ENCODE measurements at places on chromosomes 16 and 17. TPM values are rescaled to one million over a fixed set of nuclear protein-coding genes. Genes with fewer than 3 reads are reported as not detected.

The PRAC1 gene
- not detected for total RNA-seq

DNA sequence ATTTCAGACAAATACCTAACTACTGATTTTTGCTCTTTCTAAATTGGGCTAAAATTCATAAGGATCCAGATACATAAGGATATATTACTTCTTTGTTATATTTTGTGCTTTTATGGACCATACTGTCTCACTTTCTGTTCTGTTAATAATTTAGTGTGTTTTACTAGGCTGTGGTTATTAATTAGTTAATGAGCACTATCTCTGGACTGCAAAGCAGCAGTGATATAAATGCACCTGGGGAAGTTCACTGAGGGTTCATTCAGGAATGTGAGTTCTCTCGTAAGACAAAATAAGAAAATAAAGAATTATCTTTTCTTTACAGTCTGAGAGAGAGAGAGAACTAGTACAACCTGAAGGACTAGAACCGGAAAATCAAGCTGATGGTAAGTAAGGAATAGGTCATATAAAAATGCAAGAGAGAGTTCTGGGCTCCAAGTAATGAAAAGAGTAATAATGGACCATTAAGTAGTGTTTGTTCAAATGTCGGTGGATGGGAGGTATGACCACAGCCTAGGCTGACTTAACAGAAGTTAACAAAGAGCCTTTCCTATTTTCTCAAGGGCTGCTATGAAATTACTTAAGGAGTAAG, 55.6 kb downstream of the IKZF3 start:
- DNase-seq, result no peak
- peaks cover 6% of the 10 kb centered on the region for H3K27me3 ChIP-seq
- H3K4me3 ChIP-seq, result no peak overlapping the region

- no peaks in the 10 kb centered on the region for H3K36me3 ChIP-seq
- no peak overlapping the region for H3K27ac ChIP-seq
- H3K4me1 ChIP-seq, result peaks cover 7% of the 10 kb centered on the region
- H3K4me3 ChIP-seq, result no peak overlapping the region
- H3K27me3 ChIP-seq, result peaks cover 40% of the 10 kb centered on the region
Observed at GRCh38 chr17:79778504-79779083, 646 bp downstream of the CBX2 start.

DNA sequence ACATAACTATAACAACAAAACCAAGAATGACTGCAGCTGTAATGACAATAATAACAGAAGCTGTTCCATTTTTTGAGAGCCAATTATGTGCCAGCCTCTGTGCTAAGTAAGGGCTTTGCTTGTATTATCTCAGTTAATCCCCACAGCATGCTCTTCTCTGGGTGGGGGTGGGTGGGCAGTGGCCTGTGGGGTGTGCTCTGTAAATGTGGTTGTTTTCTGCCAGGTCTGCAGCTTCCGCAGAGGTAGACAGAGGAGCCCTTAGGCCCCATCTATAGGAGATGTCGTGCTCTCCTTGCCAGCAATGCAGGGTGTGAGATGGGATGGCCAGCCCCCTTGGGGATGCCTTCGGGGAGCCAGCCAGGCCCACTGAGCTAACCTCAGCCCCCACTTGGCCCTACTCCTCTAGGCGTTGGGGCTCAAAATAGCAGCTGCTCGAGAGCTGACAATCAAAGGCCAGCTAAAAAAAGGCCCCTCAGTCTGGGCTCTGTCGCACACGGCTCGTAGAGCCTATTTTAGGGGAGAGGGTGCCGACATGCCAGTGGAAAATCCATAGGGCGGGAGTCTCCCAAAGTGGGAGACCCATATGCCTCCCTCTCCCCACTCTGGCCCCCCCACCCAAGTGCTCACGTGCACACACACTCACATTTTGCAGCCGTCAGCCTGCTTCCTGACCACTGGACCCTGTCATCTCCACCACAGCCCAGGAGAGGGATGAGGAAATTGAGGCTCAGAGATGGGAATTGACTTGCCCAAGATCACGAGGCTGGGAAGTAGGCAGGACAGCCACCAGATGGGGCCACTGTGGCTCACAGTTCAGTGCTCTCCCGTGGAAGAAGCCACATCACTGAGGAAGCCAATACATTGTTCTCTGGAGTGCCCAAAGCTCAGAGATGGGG, 15.8 kb downstream of the CDH16 start:
- peaks cover 20% of the 10 kb centered on the region for H3K4me1 ChIP-seq
- no peak overlapping the region for H3K27ac ChIP-seq
- H3K36me3 ChIP-seq, result no peaks in the 10 kb centered on the region
- DNase-seq, result no peak

DNA sequence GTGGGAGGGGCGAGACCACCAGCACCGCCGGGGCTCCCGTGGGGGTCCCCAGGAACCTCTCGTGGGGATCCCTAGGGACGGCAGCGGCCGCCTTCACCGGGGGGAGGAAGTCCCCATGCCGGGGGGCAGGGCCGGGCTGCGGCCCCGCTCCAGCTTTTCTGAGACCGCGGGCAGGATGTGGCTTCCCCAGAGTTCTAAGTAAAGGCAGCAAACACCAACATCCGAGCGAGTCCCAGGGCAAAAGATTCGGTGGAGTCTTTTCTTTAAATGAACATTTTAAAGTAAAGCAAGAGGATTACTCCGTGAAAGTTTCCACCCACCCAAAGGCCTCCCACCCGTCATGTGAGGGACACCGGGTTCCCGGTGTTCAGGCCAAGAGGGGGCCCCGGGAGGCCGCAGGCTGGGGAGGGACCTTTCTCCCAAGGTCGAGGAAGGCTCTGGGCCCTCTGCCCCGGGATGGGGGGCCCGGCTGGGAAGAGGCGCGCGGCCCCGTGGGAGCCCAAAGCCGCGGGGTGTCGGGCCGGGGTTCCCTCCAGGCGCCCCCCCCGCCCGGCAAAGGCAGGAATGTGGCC, 137.2 kb upstream of the RPH3AL start:
- DNase-seq, result peak; percentile 25
- H3K36me3 ChIP-seq, result no peaks in the 10 kb centered on the region
- H3K27me3 ChIP-seq, result no peaks in the 10 kb centered on the region
- no peaks in the 10 kb centered on the region for H3K4me1 ChIP-seq

GRCh38 chr17:34167354-34167753, 87.7 kb upstream of the CCL2 start:
- H3K36me3 ChIP-seq, result no peaks in the 10 kb centered on the region
- H3K4me1 ChIP-seq, result no peaks in the 10 kb centered on the region
- no peak for DNase-seq

GRCh38 chr16:68276223-68276622, 11.9 kb downstream of the SLC7A6 start:
- H3K36me3 ChIP-seq, result peaks cover 15% of the 10 kb centered on the region
- no peaks in the 10 kb centered on the region for H3K27me3 ChIP-seq
- DNase-seq, result no peak
- H3K4me3 ChIP-seq, result no peak overlapping the region
- H3K27ac ChIP-seq, result peak overlapping the region; percentile 56

- no peak overlapping the region for H3K27ac ChIP-seq
- H3K36me3 ChIP-seq, result no peaks in the 10 kb centered on the region
- no peaks in the 10 kb centered on the region for H3K27me3 ChIP-seq
- no peaks in the 10 kb centered on the region for H3K4me1 ChIP-seq
Observed at GRCh38 chr17:63925615-63926014, 6.5 kb downstream of the CD79B start.

DNA sequence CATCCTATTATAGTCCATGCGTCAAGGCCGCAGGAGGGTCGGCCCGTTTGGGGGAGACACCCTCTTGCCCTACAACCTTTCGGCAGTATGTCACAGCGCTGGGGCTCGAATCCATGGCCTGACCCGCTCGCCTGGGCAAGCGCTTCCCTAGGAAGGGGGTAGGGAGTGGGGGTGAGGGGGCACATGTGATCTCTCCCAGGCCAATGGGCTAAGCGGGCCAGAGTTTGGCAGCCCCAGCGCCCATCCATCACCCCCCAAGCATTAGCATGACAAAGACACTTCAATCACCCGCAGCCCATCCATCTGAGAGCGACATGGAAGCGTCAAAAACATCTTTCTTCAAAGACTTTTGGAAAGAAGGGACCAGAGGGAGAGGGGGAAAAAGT, at the start of gene HOXB1:
HOXB1 (minus strand) TSS at position 125 of the 386 bp plus-strand sequence; CDS start at position 18, 107 bp downstream.
- H3K27me3 ChIP-seq, result no peaks in the 10 kb centered on the region
- H3K4me3 ChIP-seq, result no peak within 1 kb of the TSS
- H3K36me3 ChIP-seq, result no peaks in the 10 kb centered on the region
- no peak for DNase-seq
- no peaks in the 10 kb centered on the region for H3K4me1 ChIP-seq
- H3K27ac ChIP-seq, result no peak within 1 kb of the TSS

- H3K27ac ChIP-seq, result no peak overlapping the region
- H3K4me1 ChIP-seq, result no peaks in the 10 kb centered on the region
- no peaks in the 10 kb centered on the region for H3K36me3 ChIP-seq
- no peaks in the 10 kb centered on the region for H3K27me3 ChIP-seq
- no peak overlapping the region for H3K4me3 ChIP-seq
- DNase-seq, result no peak
Observed at GRCh38 chr17:45825792-45826191, 18.9 kb upstream of the SPPL2C start.

- no peaks in the 10 kb centered on the region for H3K27me3 ChIP-seq
- H3K4me3 ChIP-seq, result peak within 1 kb of the TSS; percentile 72
Observed at GRCh38 chr17:44344939-44345453, at the start of gene GRN. Gene GRN (plus strand): TSS chr17:44345302. CDS start chr17:44349165, 3,863 bp downstream.

GRCh38 chr17:69907132-69907847, 167.7 kb upstream of the KCNJ16 start:
- H3K36me3 ChIP-seq, result no peaks in the 10 kb centered on the region
- no peaks in the 10 kb centered on the region for H3K27me3 ChIP-seq
- no peak overlapping the region for H3K4me3 ChIP-seq
- H3K27ac ChIP-seq, result no peak overlapping the region

GRCh38 chr17:44829523-44830358, at the start of gene GJC1:
Gene GJC1 (minus strand): TSS chr17:44830287. CDS start chr17:44805817, 24,470 bp downstream.
- peaks cover 10% of the 10 kb centered on the region for H3K4me1 ChIP-seq
- peak; percentile 22 for DNase-seq
- H3K27ac ChIP-seq, result no peak within 1 kb of the TSS
- H3K36me3 ChIP-seq, result no peaks in the 10 kb centered on the region

The SLC47A2 gene
- total RNA-seq, result not detected

GRCh38 chr16:27222249-27223225, 19.2 kb downstream of the KDM8 start:
- no peak overlapping the region for H3K27ac ChIP-seq
- peak; percentile 42 for DNase-seq
- no peak overlapping the region for H3K4me3 ChIP-seq
- H3K4me1 ChIP-seq, result no peaks in the 10 kb centered on the region

- no peak overlapping the region for H3K27ac ChIP-seq
- H3K36me3 ChIP-seq, result no peaks in the 10 kb centered on the region
- no peak overlapping the region for H3K4me3 ChIP-seq
- H3K4me1 ChIP-seq, result no peaks in the 10 kb centered on the region
- DNase-seq, result no peak
- no peaks in the 10 kb centered on the region for H3K27me3 ChIP-seq
Observed at GRCh38 chr17:62937606-62938005, 28.4 kb upstream of the TANC2 start.

- H3K36me3 ChIP-seq, result no peaks in the 10 kb centered on the region
- H3K4me3 ChIP-seq, result no peak overlapping the region
- no peaks in the 10 kb centered on the region for H3K4me1 ChIP-seq
- H3K27ac ChIP-seq, result no peak overlapping the region
Observed at GRCh38 chr17:34203018-34203638, 52.0 kb upstream of the CCL2 start.

GRCh38 chr17:81092518-81093095, 57.7 kb downstream of the BAIAP2 start:
- no peak overlapping the region for H3K27ac ChIP-seq
- peaks cover 34% of the 10 kb centered on the region for H3K4me1 ChIP-seq
- no peaks in the 10 kb centered on the region for H3K27me3 ChIP-seq
- H3K36me3 ChIP-seq, result no peaks in the 10 kb centered on the region

DNA sequence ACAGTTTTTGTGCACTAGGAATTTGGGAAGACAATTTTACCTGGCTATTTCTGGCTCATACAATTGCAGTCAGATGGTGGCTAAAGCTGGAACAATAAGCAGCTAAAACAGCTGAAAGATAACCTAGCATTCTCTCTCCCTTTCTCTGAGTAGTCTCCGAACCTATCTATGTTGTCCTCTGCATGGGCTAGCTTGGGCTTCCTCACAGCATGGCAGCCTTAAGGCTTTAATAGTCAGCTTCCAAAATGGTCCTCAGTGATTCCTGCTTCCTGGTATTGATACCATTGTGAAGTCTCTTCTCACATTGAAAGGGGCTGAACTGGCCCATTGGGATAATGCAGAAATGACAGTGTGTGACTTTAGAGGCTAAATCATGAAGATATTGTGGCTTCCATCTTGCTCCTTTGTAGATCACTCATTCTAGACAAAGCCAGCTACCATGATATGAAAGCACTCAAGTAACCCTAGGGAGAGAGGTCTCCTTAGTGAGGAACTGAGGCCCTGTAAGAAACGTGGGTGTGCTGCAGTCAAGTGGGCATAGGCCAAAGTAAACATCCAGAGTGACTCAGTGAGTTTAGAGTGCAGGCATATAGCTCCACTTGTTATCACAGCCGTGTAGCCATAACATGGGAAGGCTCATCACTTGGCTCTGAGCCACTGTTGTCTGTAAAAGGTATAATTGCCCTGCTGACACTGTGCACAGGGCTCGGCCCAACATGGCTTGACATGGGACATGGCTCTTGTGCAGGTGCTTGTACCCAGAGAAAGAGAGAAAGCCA, 5.5 kb upstream of the VKORC1 start:
- no peak overlapping the region for H3K27ac ChIP-seq
- no peaks in the 10 kb centered on the region for H3K36me3 ChIP-seq
- no peaks in the 10 kb centered on the region for H3K4me1 ChIP-seq
- DNase-seq, result no peak
- no peak overlapping the region for H3K4me3 ChIP-seq

- H3K36me3 ChIP-seq, result no peaks in the 10 kb centered on the region
- H3K27me3 ChIP-seq, result no peaks in the 10 kb centered on the region
- DNase-seq, result no peak
Observed at GRCh38 chr17:44915862-44916780, 821 bp upstream of the GFAP start.

The KRT28 gene
- not detected for total RNA-seq

The CCL8 gene
- total RNA-seq, result 0.97 TPM

Data from adrenal gland (tissue), 19 donors.